ENCODE measurements at places on chromosomes 12 and 14.

- peak; percentile 94 for DNase-seq
These were observed 891.1 kb downstream of the TMEM121 start for GRCh38 chr14:106417224-106418049.

DNA sequence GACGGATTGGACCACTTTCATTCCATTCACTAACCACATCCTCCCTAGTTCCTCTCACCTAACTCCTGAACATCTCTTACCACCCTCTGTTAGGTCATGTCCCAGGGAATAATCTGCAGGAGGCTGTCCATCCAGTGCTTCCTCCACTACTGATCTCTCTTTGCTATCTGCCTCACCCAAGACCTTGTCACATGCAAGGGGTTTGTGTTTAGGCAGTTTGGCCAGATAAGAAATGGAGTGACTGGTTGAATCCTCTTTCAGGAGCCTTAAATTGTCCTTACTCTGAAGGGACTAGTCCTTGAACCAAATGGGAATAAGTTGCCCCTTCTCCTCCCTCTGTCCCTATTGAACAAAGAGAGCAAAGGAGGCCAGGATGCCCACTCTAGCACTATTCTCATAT lies 249.2 kb upstream of the BTG1 start:
- no peak for DNase-seq

GRCh38 chr12:85920324-85920947 lies 46.3 kb downstream of the NTS start:
- DNase-seq: no peak

GRCh38 chr12:2205996-2206395 lies 153.2 kb downstream of the CACNA1C start:
- DNase-seq: no peak

DNA sequence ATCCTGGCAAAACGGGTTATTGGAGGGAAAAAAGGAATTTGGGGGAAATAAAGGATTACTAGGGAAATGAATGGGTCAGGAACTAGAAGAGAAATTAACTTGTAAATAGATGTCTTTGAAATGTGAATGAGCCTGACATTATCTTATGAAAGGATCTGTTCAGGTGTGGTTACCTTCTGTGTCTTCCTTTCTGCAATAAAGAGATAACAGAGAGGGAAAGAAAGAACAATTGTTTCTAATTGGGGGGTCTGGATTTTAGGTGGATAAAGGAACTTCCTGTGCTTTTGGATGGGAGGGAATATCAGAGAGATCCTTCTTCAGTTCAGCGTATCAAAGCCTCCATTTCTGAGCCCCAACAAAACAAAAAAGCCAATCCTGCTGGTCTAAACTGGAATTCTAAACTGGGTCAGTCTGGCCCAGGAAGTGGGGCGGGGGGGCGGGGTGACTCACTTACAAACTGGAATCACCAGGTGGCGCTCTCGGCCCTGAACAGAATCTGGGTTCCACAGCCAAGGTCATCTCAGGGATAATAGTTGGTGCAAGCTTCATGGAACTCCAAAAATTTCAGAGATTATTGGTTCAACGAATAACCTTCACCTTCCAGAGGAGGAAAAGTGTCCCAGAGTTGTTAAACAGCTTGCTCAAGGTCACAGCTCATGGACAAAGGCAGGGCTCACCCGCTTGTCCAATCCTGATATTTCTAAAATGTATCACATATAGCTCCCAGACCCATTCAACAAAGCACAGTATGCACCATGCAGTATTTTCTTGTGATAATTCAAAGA lies 15.2 kb upstream of the PEBP1 start:
- DNase-seq: peak; percentile 74

- no peak for DNase-seq
These were observed 1.3 kb downstream of the RNASE6 start for GRCh38 chr14:20782280-20782890.

DNA sequence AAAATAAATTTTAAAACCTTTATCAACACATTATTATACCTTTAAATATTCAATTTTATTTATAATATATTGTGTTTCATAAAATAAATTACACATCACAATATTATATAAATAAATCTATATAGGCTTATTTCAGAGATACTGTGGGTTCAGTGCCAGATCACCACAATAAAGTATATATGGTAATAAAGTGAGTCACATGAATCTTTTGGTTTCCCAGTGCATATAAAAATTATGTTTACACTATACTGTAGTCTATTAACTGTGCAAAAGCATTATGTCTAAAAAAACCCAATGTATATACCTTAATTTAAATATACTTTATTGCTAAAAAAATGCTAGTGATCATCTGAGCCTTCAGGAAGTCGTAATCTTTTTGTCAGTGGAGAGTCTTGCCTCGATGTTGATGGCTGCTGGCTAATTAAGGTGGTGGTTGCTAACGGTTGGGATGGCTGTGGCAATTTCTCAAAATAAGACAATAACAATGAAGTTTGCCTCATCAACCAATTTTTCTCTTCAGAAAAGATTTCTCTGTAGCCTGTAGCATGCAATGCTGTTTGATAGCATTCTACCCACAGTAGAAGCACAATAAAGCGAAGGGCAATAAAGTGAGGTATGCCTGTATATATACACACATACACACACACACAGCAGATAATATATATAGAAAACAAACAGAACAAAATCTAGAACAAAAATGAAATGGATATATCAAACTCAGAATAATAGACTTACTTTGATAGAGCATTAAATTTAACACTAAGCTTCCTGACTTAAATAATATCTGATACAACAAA lies 32.4 kb downstream of the CCDC59 start:
- DNase-seq: no peak

DNA sequence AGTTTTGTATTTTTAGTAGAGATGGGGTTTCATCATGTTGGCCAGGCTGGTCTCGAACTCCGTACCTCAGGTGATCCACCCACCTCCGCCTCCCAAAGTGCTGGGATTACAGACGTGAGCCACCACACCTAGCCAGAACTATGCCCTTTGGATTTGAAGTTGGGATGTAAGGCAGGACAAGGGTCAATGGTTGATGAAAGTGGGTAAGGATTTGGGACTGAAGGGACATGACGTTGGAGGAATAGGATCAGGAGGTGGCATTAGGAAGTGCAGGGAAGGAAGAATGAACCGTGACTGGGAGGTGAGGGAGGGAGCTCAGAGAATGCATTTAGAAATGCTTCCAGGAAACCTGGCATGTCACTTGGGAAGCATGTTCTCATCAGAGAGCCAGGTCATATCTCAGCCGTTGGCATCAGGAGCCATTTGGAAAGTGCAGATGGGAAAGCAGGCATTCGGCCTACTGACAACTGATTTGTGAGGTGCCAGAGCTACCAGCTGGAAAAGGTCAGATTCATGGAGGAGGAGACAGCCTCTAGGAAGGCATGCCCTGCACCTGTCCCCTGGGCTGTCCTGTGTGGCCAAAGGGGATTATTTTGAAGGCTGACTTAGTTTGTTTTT lies 2.2 kb downstream of the CRADD start:
- DNase-seq: no peak

GRCh38 chr14:99764222-99764706 lies 28.9 kb upstream of the EML1 start:
- no peak for DNase-seq

DNA sequence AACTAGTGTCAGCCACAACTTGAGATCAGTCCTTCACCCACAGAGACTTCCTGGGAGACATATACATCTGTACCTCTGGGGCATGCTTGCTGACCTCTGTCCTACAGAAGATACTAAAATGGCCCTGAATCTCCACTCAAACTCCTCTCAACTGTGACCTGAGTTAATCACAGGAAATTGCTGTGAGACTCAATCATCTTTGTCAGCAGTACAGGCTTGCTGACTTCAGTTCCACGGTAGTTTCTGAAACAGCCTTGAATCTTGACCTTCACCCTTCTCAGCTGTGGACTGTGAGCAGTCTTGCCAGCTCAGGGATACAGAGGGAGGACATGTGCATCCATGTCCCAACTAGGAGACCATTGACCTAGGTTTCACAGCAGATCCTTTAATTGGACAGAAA lies 1.4 kb upstream of the KLRC1 start:
- no peak for DNase-seq

- no peak for DNase-seq
These were observed 212.2 kb downstream of the KIF26A start for GRCh38 chr14:104350463-104351185.

- no peak for DNase-seq
These were observed 2.6 kb downstream of the P2RX7 start for GRCh38 chr12:121135320-121135719.

GRCh38 chr14:64693810-64694165 lies 10.4 kb upstream of the PLEKHG3 start:
- no peak for DNase-seq

GRCh38 chr14:35855876-35856481 lies 29.8 kb downstream of the BRMS1L start:
- DNase-seq: no peak

DNA sequence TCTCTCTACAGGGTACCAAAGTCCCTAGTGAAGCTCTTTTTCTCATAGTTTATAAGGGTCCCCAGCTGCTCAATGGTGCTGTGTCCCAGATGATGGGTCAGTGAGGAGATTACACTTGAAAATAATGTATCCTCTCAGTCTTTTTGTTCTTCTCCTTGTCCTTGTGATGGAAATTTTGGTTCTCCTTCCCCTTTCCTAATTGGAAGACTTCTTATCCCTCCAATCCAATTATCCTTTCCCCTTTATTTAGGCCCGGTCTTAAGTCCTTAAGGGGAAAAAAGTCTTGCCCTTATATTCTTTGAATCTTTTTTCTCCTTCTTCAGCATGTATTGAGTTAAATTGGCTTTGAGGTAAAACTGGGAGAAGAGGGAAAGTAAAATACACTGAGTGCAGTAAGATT lies 126.1 kb upstream of the PTPRQ start:
- no peak for DNase-seq

GRCh38 chr14:101125719-101126651 lies 222.5 kb upstream of the RTL1 start:
- no peak for DNase-seq

DNA sequence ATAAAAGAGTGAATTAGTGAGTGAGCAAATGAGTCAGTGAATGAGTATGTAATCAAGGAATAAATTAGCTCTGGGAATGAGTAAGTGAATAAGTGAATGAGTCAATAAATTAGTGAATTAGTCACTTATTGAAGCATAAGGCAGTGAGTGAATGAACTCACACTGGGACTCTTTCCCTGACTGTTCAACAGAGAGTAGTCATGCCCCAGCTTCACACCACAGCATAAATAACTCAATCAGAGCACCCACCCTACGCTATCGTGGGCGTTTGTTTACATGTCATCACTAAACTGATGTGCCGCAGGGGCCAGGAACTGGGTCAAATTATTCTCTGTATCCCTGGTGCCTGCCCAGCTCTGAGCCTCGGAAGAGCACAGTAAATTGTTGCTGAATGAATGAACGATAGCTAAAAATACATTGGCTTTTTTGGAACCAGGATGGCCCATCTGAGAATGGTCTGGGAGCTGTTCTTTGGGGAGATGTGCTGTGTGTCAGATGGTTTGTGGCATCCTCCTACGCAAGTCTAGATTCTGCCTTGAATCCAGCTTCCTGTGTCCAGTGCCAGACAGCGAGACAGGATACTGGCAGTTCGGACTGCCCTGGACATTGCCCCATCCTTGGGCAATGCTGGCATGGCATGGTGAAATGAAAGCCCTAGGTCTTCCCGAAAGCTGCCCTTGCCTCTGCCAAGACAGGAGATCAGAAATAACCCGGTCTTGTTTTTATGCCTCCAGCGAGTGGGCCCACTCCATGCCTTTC lies 98.0 kb upstream of the RTL1 start:
- DNase-seq: no peak

DNA sequence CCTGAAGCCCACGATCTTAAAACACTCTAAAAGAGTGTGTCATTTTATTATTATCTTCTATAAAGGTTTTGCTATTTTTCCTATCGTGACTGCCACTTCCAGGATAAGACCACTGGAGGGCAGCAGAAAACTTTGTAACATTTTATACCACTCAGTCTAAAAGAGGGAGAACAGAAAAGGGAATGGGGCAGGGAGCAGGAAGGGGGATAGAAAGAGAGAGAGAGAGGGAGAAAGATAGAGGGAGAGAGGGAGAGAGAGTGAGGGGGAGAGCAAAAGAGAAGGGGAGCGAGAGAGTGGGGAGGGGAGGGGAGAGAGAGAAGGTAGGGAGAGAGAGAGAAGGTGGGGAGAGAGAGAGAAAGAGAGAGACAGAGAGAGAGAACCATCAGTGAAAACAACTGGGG lies 2.0 kb upstream of the ART4 start:
- DNase-seq: peak; percentile 16

DNA sequence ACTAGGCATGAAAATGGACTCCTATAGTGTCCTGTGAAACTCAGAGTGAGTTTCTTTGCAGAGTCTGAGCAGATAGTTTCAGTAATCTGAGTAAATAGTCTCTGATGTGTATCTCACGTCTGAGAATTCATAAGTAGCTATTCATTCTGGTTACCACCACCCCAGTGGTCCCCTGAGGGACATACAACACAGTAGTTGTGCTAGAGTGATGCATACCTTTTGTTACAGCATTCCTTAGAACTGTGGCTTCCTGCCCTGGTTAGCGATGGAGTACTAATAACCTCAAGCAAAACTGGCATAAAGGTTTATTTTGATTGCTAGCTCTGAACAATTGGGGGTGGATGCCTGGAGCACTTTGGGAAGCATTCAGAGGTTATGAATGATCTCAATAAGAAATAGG lies 114.7 kb downstream of the DAAM1 start:
- DNase-seq: no peak

DNA sequence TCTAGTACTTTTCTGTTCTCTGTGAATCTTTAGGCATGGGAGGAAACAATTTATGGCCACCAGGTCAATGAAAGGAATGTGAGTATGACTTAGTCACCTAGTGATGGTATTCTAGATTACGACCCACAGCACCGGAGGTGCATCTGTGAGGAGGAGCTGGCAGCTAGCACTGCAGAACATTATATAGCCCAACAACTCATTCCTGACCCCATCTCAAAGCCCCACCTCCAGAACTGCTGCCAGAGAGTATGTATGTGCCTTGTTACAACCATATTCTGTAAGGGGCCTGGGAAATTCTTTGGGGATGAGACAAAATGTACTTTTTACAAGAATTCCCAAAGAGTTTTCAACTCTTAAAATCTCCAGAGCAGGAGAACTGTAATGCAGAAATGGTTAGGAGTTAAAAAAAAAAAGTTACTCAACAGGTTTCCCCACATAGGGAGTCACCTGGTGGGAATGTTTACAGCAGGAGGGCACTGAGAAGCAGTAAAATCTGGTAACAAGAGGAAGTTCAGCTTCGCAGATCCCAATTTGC lies 34.9 kb upstream of the CERS5 start:
- no peak for DNase-seq

GRCh38 chr12:103494734-103495468 lies 867 bp downstream of the C12orf42 start:
- DNase-seq: no peak

DNA sequence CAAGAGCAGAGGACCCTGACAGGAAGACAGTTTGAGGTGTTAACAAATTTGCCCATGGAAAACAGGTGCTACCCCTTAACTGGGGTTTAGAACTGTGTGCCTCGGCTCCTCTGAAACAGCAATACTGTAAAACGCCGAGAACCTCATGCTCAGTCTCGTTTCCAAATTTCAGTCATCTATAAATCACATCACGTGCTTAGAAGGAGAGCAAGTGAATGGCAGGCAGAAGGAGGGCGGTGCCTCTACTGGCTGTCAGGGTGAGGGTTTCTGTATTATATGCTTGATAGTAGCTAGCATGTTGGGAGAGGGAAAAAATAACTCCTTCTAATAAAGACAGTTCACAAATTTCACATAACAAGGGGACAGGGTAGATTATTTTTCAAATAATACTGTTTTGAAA lies 4.8 kb downstream of the OR4K13 start:
- DNase-seq: no peak

GRCh38 chr12:48001505-48002413 lies 2.5 kb downstream of the COL2A1 start:
- DNase-seq: no peak

Data from stimulated activated CD4-positive, alpha-beta T cell treated with anti-CD3 and anti-CD28 coated beads, Interleukin-2, amount 100 ng/mL, for 24 hours (primary cell).